ENCODE measurements at places on chromosomes 1 and 21.

GRCh38 chr1:57503337-57503736, 79.5 kb upstream of the DAB1 start:
- no peak for DNase-seq

GRCh38 chr21:40902299-40902698, 55.3 kb upstream of the DSCAM start:
- no peak for DNase-seq

GRCh38 chr1:67371681-67372080, 58.5 kb downstream of the SERBP1 start:
- DNase-seq, result no peak

- no peak for DNase-seq
These were observed 324.0 kb upstream of the VAMP3 start for GRCh38 chr1:7447093-7447492.
